Fibroblast of skin of left biceps (primary cell): ENCODE measurements at places on chromosomes 4 and X.

DNA sequence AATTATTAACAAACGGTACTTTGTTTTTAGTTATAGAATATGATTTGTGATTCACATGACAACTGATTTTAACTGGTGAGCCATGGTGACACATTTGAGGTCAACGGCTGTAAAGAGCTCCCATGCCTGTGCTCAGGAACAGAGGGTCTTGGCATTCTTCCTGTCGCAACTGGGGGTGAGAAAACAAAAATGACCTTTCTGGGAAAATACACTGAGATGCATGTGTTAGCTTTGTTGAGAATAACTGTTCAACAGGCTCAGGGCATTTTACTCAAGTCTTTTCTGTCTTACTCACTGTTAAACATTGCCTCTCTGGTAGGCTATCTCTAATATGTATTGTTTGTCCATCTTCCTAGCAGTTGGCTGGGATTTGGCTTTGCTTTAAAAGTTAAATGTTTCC, 57.1 kb upstream of the HPGD start:
- no peak for DNase-seq

DNA sequence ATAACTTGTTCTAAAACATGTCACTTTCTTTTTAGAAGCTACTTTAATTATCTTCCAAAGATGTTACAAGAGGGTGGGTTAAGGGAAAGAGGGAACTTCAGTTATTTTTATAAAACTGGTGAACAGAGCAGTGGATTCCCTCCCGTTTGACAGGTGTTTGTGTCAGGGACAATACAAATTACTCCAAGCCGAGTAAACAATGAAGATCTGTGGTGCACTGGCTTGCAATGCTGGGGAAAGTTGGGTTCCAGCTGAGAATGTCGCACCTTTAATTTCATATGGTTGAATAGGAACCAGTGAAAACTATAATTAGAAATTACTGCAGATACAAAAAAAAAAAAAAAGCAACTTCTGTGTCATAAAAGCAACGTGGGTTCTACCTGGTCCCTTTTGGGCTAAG, 98.6 kb upstream of the TTC29 start:
- DNase-seq = no peak

DNA sequence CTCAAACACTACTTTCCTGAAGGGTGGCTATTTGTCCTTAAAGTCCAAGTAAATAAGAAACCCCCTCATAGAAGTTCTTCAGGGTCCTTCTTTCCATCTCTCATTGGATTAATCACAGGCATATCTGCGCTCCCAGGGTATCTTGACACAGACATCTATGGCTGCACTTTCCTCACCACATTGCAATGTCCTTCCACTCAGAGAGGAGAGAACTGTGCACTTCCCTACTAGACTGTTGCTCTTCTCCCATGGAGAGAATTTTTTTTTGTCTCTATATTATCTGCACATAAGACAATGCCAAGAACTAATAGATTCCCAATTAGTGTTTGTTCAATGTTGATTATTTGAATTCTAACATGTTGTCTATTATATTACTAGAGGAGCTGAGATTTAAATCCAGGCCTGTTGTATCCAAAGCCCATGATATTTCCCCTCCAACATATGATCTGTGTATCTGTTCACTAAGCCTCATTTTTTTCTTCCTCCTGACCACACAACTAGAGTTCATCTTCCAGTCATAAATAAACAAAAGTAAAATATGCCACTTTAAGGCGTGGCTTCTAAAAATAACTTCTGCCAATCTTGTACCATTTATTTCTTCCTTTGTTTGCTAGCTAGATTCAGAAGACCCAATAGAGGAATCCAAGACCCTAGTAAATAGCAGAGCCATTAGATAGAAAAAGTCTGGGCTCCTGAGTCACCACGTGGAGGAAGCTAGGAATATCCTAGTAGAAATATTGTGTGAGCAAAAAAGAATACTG, 61.5 kb upstream of the FAM241A start:
- DNase-seq = no peak

DNA sequence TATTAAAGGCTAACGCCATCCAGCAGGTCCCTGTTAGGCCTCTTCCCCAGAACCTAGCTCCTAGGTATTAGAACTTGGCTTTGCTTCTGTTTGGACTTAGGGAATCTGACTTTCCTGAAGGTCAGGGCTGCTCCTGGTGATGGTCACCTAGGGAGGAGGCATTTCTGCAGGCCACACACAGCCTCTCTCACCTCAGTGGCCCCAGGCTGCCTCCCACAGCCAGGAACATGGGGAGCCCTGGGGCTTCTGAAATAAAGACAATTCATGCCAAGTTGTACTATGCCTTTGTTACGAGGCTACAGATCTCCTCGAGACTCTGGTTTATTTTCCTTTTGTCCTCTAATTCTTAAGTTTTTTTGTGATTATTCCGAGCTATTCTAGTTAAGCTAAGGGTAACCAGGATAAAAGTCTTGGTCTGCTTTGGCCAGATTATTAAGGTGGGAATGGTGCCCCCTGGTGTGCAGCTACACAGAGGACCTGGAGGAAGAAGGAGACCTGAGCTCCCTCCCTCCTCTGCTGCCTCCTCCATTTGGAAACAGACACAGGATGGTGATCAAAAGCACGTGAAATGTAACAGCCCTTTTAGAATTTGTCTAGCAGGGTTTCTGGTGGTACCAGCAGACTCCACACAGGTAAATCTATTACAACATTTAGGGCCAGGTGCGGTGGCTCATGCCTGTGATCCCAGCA, 131.0 kb downstream of the DCLK2 start:
- DNase-seq = no peak

DNA sequence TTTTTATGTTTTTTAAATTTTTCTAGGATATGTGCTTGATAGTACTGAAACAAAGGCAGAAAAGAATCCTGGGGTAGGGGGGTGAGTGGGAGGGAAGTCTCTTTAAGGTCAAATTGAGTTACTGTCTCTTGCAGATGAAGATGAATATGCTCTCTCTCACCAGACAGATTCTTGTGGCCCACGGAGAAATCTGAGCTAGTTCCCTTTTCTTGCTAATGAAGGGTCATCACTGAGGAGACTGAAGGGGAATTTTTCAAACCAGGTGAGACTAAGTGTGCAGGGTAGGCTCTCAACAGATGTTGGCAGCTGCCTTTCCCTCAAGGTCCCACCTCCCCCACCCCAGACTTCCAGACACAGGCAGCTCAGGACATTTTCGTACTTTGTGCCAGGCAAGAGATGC, 21.5 kb downstream of the FAM9C start:
- no peak for DNase-seq

GRCh38 chr4:98540803-98541202, 117.6 kb downstream of the TSPAN5 start:
- DNase-seq = no peak
